Activated CD8-positive, alpha-beta T cell treated with anti-CD3 and anti-CD28 coated beads, Interleukin-2, amount 10 ng/mL, durations not matched to agents 7 days and 5 days (primary cell): ENCODE measurements at places on chromosomes 5 and 9. TPM values are rescaled to one million over a fixed set of nuclear protein-coding genes. Genes with fewer than 3 reads are reported as not detected.
A peak's percentile ranks its signal among the peaks of the same experiment; 100 is the strongest.

Gene PSD2
- not detected for total RNA-seq

Gene SLC26A2
- total RNA-seq: 8.0 TPM

DNA sequence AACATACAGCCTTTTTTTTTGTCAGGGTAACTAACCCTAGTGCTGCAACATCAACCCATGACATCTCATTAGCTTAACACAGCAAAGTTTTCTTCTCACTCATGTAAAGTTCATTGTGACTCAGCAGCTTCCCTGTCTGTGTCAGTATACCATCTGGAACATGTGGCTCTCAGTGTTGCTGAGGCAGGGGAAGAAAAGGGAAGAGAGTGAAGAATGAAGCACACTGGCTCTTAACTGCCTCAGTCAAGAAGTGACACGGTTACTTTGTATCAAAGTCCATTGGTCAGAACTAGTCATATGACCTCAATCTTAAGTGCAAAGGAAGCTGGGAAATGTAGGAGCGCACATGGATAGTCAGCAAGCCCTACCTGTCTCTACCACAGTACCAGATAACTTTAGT, 185.0 kb upstream of the ELL2 start:
- no peak overlapping the region for H3K4me3 ChIP-seq
- H3K36me3 ChIP-seq: no peaks in the 10 kb centered on the region
- no peaks in the 10 kb centered on the region for H3K4me1 ChIP-seq
- no peak for DNase-seq
- no peaks in the 10 kb centered on the region for H3K27me3 ChIP-seq

DNA sequence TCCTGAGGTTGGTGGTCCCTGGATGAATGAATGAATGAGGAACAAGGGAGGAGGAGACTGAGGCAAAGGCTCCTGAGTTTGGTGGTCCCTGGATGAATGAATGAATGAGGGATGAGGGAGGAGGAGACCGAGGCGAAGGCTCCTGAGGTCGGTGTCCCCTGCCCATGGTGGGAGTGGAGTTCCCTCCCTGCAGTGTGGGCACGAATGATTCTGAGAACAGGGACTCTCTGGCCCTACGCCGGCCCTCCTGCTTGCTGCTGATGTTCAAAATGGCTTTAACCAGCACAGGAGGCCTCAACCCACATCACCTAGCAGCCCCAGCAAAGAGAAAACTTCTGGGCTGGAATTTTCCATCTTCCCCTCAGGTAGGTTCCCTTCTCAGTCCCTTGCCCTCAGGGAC, 377.8 kb downstream of the IRX2 start:
- DNase-seq: no peak
- no peaks in the 10 kb centered on the region for H3K27me3 ChIP-seq
- no peak overlapping the region for H3K4me3 ChIP-seq
- no peaks in the 10 kb centered on the region for H3K36me3 ChIP-seq
- no peaks in the 10 kb centered on the region for H3K4me1 ChIP-seq
- H3K27ac ChIP-seq: no peak overlapping the region

Gene PPIP5K2
- total RNA-seq: 65.7 TPM

DNA sequence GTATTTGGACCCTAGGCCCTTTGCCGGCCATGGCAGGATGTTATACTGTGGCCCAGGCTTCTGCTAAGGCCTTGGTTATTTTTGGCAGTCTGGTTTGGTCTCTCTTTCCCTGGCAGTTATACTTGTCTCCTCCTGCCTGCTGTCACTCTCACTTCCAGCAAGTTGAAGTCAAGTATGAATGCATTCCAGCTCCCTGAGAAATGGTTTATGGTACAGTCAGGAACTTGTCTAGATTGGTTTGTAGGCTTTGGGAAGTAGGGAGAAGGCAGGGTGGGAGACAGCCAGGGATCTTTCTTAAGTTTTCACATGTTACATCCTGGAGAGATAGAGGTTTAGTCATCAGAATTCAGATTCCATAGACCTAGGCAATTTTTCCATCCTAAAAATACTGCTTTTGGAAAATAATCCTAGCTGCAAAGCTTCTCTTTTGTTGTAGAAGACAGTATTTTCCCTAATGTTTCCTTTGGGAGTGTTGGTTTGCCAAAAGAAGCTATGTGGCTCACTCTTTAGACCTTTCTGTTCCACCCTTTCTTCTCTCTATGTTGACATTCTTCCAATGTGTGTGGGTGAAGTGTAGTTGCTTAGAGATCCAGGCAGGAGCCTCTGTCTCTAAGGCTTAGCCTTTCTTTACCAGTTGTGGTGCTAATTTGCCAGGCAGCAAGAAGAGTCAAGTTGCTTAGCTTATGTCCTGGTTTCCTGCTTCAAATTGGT, 2.5 kb upstream of the KDM3B start:
- H3K36me3 ChIP-seq: peaks cover 49% of the 10 kb centered on the region
- peaks cover 36% of the 10 kb centered on the region for H3K4me1 ChIP-seq
- DNase-seq: no peak

DNA sequence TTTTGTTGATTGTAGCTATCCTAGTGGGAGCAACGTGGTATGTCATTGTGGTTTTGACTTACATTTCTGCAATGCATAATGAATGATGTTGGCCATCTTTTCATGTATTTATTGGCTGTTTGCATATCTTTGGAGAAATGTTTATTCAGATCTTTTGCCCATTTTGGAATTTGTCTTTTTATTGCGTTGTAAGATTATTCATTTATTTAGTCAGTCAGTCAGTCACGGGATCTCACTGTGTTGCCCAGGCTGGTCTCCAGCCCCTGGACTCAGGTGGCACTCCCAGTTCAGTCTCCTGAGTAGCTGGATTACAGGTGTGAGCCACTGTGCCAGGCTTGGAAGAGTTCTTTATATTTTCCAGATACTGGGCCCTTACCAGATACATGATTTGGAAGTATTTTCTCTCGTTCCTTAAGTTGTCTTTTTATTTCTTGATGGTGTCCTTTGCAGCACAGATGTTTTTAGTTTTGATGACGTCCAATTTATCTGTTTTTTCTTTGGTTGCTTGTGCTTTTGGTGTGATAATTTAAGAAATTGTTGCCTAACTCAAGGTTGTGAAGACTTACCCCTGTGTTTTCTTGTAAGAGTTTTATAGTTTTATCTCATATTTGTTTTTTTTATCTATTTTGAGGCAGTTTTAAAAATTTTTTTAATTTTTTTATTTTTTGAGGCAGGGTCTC, 67.1 kb downstream of the EHMT1 start:
- H3K36me3 ChIP-seq: peaks cover 29% of the 10 kb centered on the region
- H3K27me3 ChIP-seq: no peaks in the 10 kb centered on the region
- peaks cover 4% of the 10 kb centered on the region for H3K4me1 ChIP-seq
- DNase-seq: no peak

GRCh38 chr9:77802515-77803293, 154.6 kb upstream of the GNA14 start:
- DNase-seq: no peak
- H3K4me1 ChIP-seq: peaks cover 17% of the 10 kb centered on the region
- H3K27me3 ChIP-seq: no peaks in the 10 kb centered on the region
- no peak overlapping the region for H3K4me3 ChIP-seq

Gene ETF1
- total RNA-seq: 92.7 TPM

DNA sequence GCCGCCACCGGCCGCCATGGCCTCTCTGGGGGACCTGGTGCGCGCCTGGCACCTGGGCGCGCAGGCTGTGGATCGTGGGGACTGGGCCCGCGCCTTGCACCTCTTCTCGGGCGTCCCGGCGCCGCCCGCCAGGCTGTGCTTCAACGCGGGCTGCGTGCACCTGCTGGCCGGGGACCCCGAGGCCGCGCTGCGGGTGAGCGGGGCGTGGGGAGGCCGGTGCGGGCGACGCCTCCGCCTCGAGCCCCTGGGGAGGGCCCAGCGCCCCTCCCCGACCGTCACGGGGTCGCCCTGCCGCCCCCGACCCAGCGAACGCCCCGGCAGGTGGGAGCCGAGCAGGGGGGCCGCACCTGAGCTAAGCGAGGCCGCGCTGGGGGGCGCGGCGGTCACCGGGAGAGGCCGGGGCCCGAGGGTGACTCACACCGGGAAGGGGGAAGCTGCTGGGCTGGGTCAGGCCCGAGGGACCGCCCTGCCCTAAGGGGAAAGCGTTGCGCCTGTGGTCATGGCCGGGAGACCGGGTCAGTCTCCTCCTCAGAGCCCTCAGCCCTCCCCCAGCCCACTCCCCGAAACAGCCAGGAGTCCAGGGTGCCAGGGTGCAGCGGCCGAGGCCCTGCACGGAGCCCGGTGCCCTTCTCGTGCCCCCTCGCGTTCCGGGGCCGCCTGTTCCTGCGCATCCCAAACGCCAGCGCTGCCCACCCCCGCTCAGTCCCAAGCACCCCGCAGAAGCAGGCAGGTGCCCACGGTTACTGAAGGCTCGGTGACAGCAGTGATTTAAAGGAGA, 510 bp downstream of the NOXA1 start:
- no peak overlapping the region for H3K27ac ChIP-seq
- peaks cover 2% of the 10 kb centered on the region for H3K36me3 ChIP-seq
- peaks cover 10% of the 10 kb centered on the region for H3K27me3 ChIP-seq
- peak overlapping the region; percentile 36 for H3K4me3 ChIP-seq
- no peak for DNase-seq

GRCh38 chr5:142587354-142587965, 98.4 kb downstream of the FGF1 start:
- peaks cover 36% of the 10 kb centered on the region for H3K27me3 ChIP-seq
- no peak overlapping the region for H3K27ac ChIP-seq
- DNase-seq: peak; percentile 67
- H3K4me3 ChIP-seq: no peak overlapping the region
- H3K4me1 ChIP-seq: no peaks in the 10 kb centered on the region

DNA sequence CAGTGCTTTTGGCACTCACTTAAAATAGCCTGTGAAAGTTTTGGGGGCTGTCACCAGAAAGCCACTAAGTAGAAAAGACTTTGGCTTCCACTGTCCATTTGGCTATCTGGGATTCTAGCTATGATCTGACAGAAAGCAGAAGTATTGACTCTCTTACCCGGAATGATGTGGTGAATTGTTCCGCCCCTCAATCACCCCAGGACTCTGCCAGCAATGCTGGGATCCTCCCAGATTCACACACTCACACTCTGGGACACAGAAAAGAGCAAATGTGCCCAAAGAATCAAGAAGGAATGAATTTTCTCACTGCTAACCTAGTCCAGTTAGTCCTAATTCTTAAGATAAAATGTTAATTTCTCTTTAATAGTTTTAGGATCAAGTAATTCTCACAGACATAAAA, 576.9 kb downstream of the BNC2 start:
- no peaks in the 10 kb centered on the region for H3K36me3 ChIP-seq
- H3K4me3 ChIP-seq: no peak overlapping the region
- no peak for DNase-seq
- H3K27me3 ChIP-seq: no peaks in the 10 kb centered on the region

Gene ERAP2
- 96.0 TPM for total RNA-seq

DNA sequence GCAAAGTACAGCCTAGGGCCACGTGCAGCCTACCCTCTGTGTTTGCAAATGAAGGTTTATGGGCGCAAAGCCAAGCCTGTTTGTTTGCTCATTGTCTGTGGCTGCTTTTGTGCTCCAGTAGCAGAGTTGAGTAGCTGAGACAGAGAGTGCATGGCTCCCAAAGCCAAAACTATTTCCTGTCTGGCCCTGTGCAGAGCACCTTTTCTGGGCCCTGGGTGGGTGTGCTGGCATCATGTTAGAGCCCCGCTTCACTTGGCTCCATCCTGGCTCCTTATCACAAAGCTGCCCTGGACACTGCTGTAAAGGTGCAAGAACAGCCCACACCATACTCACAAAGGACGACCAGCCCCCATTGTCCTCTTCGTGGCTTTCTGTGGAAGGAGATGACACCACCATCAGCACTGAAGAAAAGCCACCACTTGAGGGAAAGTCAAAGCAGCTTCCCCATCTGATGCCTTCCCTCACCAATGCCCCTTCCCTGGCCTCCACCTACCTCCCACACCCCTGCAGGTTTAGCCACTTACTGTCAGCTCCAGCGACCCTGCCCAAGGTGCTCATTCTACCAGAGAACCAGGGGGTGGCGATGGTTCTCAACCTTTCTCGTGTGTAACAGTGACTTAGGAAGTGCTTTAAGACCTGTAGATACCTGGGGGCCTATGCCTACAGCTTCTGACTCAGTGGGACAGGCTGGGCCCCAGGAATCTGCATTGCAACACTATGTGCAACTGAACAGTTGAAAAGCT, 23.4 kb downstream of the LCP2 start:
- H3K36me3 ChIP-seq: peaks cover 86% of the 10 kb centered on the region
- peaks cover 94% of the 10 kb centered on the region for H3K4me1 ChIP-seq
- peak overlapping the region; percentile 78 for H3K4me3 ChIP-seq
- DNase-seq: peak; percentile 74
- peak overlapping the region; percentile 98 for H3K27ac ChIP-seq

GRCh38 chr9:131432050-131432449, 38.2 kb downstream of the PRRC2B start:
- peaks cover 48% of the 10 kb centered on the region for H3K4me1 ChIP-seq
- H3K36me3 ChIP-seq: peaks cover 58% of the 10 kb centered on the region
- H3K4me3 ChIP-seq: no peak overlapping the region

GRCh38 chr9:87603854-87604490, 106.3 kb downstream of the DAPK1 start:
- H3K27ac ChIP-seq: no peak overlapping the region
- H3K27me3 ChIP-seq: peaks cover 11% of the 10 kb centered on the region
- H3K36me3 ChIP-seq: no peaks in the 10 kb centered on the region
- peaks cover 10% of the 10 kb centered on the region for H3K4me1 ChIP-seq
- DNase-seq: no peak
- no peak overlapping the region for H3K4me3 ChIP-seq

Gene SPATA31A7
- not detected for total RNA-seq

DNA sequence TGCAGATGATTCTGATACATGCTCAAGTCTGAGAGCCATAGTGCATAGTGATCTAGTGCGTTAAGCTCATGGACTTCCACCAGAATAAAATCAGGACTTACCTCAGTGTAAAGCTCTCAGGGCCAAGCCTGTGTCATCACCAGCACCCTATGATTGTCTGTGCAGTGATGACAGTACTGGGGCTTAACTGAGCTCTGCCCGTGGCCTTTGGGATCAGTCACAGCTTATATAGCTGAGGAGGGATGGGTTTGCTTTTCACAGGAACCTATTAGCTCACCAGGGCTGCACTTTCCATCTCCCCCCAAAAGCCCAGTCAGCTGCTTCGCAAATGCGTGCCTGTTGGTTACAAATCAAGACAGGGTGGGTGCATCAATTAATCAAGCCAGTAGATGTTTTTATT, 246.9 kb downstream of the NR3C1 start:
- DNase-seq: no peak
- no peak overlapping the region for H3K27ac ChIP-seq
- no peaks in the 10 kb centered on the region for H3K27me3 ChIP-seq
- no peak overlapping the region for H3K4me3 ChIP-seq
- H3K36me3 ChIP-seq: peaks cover 5% of the 10 kb centered on the region

Gene FAM193B
- 95.8 TPM for total RNA-seq

Gene GFI1B
- not detected for total RNA-seq

Gene C9
- total RNA-seq: not detected

Gene PPP3R2
- not detected for total RNA-seq

DNA sequence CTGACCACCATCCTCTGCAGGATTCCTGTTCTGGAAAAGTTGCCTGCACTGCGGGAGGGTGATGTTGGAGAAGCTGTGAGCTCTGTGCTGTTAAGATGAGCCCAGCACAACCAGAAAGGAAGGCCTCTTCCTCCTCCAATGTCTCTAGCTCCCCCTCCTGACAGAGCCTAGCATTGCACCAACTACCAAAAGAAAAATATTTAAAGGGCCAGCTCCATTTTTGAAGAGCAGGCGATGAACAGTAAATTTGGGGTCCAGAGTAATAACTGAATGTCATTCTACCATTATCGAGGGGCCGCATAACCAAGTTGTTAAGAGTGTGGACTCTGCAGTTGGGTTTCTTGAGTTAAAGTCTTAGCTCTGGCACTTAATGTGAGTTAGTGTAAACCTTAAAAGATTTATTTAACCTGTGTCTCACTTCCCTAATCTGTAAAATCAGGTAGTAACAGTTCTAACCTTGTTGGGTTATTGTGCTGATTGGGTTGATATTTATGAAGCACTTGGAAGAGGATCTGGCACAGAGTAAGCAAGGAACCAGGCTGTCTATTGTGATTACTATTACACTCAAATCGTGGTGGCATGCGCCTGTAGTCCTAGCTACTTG, 3.9 kb downstream of the TEX53 start:
- peak; percentile 92 for DNase-seq
- peaks cover 19% of the 10 kb centered on the region for H3K4me1 ChIP-seq
- H3K27me3 ChIP-seq: no peaks in the 10 kb centered on the region
- H3K36me3 ChIP-seq: peaks cover 5% of the 10 kb centered on the region
- peak overlapping the region; percentile 70 for H3K27ac ChIP-seq
